ENCODE measurements at places on chromosomes 2 and 18. TPM values are rescaled to one million over a fixed set of nuclear protein-coding genes. Genes with fewer than 3 reads are reported as not detected.

DNA sequence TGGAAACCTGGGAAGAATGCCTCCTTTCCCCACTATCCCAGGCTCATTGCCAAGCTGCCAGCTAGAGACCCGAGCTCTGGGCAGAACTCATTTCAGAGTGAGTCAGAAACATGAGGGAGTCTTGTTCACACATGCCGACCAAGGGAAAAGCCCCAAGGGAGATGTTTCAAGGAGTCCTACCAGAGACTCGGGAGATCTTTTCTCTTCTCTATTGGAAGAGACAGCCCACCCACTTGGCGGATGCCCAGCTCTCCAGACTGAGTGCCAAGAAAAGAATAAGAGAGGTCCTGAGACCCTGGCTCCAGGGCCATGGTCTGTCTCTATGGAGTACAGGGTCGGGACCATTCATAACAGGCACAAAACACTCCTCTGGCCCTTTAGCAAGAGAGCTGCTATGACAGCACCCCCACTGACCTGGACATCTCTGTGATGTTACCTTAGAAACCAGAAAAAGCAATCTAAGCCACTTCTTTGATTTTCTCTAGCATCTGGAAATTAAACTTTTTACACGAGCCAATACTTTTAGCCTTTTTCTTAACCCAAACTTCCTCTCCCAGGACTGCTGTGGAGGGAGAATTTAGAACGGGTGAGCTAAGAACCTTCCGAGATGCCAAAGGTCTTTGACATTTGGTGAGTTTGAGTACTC lies 18.5 kb upstream of the IGFBP5 start:
- no peak for DNase-seq

GRCh38 chr2:164661349-164661748 lies 40.1 kb upstream of the GRB14 start:
- no peak for DNase-seq

GRCh38 chr18:5461041-5461440 lies 82.8 kb downstream of the EPB41L3 start:
- DNase-seq = no peak

- no peak for DNase-seq
Observed at GRCh38 chr2:44840503-44840850, 101.0 kb upstream of the SIX3 start.

DNA sequence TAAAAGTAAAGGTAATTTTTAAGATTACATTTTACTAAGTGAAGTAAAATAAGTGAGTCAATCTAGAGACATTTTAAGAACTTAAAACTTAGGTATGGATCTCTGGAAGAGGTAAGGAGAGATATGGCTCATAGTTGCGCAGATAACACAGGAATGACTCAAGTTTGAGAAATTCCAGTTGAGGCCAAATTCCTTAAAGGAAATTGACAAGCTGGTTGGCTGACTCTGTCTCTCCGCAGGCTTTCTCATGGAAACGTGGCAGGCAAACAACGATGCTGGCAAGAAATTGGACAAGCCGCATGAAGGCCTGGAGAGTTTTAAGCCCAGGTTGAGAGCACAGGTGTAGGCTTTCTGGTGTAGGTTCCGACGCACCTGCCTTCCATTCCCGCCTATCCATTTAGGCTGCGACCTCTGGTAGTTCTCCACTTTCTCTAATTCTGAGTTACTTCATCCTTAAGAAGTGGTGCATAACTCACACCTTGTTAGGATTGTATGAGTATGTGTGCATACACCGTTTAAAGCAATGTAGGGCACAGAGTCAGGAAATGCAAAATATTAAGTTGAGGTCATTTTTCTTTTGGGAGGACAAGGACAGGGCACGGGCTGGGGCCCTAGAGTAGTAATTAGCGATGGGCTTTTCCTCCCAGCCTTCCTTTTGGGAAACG lies 589 bp upstream of the DAW1 start:
- no peak for DNase-seq

- no peak for DNase-seq
Observed at GRCh38 chr18:78242806-78243205, 736.8 kb upstream of the SALL3 start.

GRCh38 chr2:20241973-20242726 lies 17.2 kb upstream of the SDC1 start:
- DNase-seq = no peak

Gene LINC00305
- not detected for total RNA-seq

Gene HAAO
- 1.4 TPM for total RNA-seq

Gene NRBP1
- 76.0 TPM for total RNA-seq

All from activated naive CD4-positive, alpha-beta T cell treated with anti-CD3 and anti-CD28 coated beads, Interleukin-2, amount 50 U/mL, for 72 hours (primary cell).